ENCODE measurements at places on chromosomes 11 and 22.

GRCh38 chr11:91115116-91115515 is 892.3 kb upstream of the CHORDC1 start:
- DNase-seq: no peak

GRCh38 chr11:131982154-131982553 is 611.7 kb downstream of the NTM start:
- DNase-seq: no peak

DNA sequence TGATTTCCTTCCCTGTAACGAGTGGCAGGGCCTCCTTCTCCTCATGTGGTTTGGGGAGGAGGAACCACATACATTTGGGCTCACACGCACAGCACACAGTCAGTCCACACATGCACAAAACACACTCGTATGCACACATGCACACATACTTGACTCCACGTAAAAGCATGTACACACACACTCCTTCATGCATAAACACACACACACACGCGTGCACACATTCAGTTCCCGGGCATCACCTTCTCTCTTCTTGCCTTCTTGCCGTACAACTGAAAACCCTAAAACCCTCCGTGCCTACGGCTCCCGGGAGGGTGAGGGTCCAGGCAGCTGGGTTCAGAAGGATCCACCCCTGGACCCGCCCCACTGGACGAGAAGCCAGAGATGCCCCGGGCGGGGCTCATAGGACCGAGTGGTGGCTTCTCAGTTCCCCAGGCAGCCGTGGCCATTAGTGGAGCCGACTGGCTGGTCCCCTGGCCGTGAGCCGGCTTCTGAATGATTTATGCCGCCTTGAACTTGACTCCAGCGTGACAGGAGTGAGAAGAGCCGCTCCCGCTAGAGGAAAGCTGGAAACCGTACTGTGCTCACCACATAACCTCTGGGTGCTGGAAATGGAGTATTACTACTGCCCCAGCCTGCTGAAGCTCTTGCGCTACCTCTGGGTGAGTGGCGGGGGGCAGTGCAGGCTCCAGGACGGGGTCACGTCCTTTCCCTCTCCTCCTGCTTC is 117.4 kb downstream of the KIAA1671 start:
- DNase-seq: no peak

- no peak for DNase-seq
Observed at GRCh38 chr22:25829808-25830777, 88.1 kb downstream of the MYO18B start.

- no peak for DNase-seq
Observed at GRCh38 chr22:42814215-42814614, 42.9 kb downstream of the ARFGAP3 start.

All from C1 segment of cervical spinal cord (tissue), 14 donors.